ENCODE measurements at places on chromosomes 2 and 18. TPM values are rescaled to one million over a fixed set of nuclear protein-coding genes. Genes with fewer than 3 reads are reported as not detected.

GALR1 gene
- total RNA-seq = not detected

C18orf54 gene
- total RNA-seq = 12.7 TPM

MAL gene
- 93.8 TPM for total RNA-seq

GALNT5 gene
- not detected for total RNA-seq

C2orf80 gene
- not detected for total RNA-seq

PIK3C3 gene
- total RNA-seq = 52.0 TPM

WNT6 gene
- 0.19 TPM for total RNA-seq

GPR35 gene
- 50.7 TPM for total RNA-seq

RNF144A gene
- 73.9 TPM for total RNA-seq

CDK15 gene
- not detected for total RNA-seq

BOK gene
- total RNA-seq = 0.10 TPM

EVA1A gene
- total RNA-seq = 0.38 TPM

TMEM182 gene
- 10.0 TPM for total RNA-seq

MLPH gene
- total RNA-seq = 0.36 TPM

NT5C1B gene
- not detected for total RNA-seq

GAREM2 gene
- total RNA-seq = 1.9 TPM

TUBA3E gene
- total RNA-seq = not detected

SERPINB4 gene
- total RNA-seq = not detected

KLHL14 gene
- total RNA-seq = 0.05 TPM

CPS1 gene
- total RNA-seq = 4.1 TPM

GALNT14 gene
- 0.81 TPM for total RNA-seq

STAT1 gene
- 563 TPM for total RNA-seq

SERPINB11 gene
- not detected for total RNA-seq

ABCG5 gene
- not detected for total RNA-seq

MC2R gene
- not detected for total RNA-seq

SPP2 gene
- not detected for total RNA-seq

TEX44 gene
- not detected for total RNA-seq

NIFK gene
- 137 TPM for total RNA-seq

FOSL2 gene
- total RNA-seq = 176 TPM

TUBB6 gene
- 4.3 TPM for total RNA-seq
